ENCODE measurements at places on chromosomes 7 and 10.
A peak's percentile ranks its signal among the peaks of the same experiment; 100 is the strongest.

GRCh38 chr7:132709971-132710567 lies 133.8 kb upstream of the PLXNA4 start:
- DNase-seq, result no peak

DNA sequence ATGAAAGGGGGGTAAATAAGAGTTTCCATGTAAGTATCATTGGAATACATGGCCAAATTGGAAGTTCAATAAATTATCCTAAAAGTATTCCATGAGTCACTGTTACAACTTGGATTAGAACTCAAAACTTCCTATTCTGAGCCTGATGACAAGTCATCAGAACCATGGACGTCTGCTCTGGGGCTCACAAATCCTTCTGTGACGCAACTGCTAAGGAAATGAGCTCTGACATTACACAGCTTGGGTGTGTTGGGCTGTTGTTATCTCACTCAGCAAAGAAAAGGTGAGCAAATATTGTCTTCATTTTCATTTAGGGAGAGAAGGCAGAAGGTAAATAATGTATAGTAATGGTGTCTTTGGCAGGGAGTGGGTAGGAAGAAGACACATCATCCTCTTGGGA lies 214.8 kb upstream of the ADO start:
- no peak for DNase-seq

DNA sequence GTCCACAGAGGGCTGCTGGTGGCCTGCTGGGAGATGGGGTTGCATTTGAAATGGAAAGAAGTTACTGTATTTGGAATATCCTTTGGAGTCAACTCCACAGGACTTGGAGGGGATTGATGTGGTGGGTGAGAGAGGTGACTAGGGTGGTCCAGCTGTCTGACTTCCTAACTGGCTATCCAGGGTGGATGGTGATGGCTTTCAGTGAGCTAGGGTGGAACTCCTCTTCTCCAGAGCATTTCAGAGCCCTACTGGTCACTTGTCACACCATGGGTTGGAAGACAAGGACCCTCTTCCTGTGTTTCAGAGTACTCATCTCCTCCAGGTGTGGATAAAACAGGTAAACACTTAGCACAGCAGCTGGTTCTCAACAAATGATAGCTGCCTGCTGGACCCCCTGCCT lies 3.3 kb upstream of the ADAMTS14 start:
- DNase-seq, result no peak

DNA sequence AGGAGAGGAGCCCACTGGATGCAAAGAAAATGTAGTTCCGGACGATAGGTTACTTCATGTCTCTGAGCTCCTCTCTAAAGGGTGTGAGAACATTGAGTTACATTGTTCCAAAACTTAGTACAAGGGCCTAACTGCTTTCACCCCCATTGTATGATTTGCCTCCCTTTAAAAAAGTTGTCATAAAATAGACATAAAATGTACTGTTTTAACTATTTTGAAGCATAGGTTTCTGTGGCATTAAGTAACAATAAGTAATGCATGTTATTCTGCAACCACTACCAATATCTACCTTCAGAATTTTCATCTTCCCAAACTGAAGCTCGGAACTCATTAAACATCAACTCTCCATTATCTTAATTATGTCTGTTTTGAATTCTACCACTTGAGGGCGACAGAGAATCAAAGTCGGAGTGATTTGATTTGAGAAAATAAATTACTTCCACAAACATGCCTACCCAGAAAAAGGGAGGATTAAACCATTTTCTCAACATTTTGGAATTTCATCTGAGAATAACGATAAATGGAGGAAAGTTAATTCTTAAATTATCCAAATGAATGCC lies 2.7 kb downstream of the IGFBP1 start:
- peak; percentile 51 for DNase-seq

DNA sequence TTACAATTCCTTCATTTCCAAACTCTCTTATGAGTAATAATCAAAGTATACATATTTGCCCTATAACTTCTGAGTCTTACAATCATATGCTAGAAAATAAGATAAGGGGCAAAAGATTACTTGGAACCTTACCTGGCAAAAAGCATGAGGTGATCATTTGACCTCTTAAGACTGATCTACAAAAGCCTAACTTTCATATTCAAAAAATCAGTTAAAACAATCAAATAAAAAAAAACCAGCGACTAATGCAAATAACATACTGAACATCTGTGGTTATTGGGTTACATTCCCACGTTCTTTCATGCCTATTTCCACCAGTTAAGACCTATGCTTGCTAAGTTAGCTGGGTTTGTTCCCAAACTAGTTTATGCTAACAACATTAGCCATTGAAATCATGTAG lies 187.6 kb downstream of the RNF133 start:
- DNase-seq, result no peak

DNA sequence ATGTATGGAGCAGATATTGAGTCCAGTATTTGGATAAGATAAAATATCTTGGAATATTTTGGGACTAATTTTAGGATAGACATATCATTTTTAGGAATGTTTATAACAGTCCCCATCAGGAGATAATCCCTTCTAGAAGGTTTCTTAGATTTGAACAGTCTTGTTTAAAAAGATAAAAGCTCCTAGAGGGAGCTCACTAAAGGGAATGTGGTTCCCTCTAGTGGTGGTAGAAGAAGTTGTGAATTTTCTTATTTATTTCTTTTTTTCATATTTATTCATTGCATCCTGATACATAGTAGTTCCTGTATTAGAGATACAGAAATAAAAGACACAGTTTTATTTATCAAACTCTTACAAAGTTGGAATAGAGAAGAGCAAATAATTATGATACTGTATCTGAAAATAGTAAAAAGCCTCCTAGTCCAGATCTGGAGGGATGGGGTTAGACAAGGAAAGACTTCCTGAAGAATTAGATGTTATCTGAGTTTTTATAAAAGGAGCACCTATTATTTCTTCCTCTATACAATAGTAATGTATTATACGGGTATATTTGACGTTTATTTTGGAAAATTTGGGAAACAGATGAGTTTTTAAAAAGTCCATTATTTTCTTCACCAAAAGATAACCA lies 24.5 kb upstream of the KLF14 start:
- peak; percentile 69 for DNase-seq

DNA sequence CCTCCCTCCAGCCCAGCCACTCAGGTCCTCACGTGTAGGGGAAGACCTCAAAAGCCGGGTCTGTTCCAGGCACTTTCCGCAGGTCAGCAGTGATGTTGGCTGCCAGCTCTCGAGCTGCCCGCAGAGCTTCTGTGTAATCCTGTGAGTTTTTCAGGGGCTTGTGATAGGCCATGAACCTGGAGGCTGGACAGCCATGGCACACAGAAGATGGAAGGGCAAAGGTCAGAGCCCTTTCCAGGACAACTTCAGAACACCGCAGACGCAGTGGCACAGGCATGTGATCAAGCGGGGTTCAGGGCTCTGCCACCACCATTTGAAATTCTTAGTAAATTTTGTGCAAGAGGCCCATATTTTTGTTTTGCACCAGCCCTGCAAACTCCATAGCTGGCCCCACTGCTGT lies 24.0 kb downstream of the NPC1L1 start:
- DNase-seq, result no peak

- peak; percentile 13 for DNase-seq
Measured at GRCh38 chr10:28533186-28533564, 257 bp downstream of the WAC start.

DNA sequence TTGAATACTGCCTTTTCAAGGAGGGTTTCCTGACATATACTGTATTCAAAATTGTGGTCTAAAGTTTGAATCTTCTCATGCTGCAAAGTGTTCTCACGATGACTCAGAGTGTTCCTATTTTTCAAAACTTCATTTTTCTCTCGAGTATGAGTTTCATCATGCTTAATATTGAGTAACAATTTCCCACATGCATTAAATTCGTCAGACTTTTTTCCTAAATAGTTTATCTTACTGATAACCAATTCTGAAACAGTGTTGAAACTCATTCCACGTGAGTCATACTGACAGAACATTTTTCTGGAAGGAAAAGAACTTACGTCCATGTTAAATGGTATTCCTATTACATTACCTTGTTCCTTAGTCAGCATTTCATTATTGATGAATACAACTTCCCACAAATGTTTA lies 44.1 kb downstream of the ZNF33B start:
- no peak for DNase-seq

DNA sequence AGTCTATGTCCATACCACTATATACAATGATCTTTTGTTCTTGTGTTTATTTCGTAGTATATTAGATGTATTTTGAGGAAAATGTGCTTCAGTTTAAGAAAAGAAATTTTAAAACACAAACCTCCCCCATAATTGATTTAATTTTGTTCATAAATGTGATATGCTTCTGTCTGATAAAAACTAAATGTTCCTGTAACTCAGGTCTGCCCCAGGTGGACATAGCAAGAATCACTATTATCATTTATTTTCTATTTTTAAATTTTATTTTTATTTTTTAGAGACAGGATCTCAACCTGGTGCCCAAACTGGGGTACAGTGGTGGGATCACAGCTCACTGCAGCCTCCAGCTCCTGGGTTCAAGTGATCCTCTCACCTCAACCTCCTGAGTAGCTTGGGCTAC lies 43.2 kb downstream of the BEND7 start:
- DNase-seq, result no peak

GRCh38 chr10:113303544-113304146 lies 249.2 kb upstream of the HABP2 start:
- no peak for DNase-seq

- DNase-seq, result no peak
Measured at GRCh38 chr7:50838675-50839377, 56.1 kb upstream of the GRB10 start.

- DNase-seq, result peak; percentile 27
Measured at GRCh38 chr7:136039577-136040345, 62.6 kb upstream of the MTPN start.

GRCh38 chr7:136228171-136228570 lies 251.0 kb upstream of the MTPN start:
- DNase-seq, result peak; percentile 85

DNA sequence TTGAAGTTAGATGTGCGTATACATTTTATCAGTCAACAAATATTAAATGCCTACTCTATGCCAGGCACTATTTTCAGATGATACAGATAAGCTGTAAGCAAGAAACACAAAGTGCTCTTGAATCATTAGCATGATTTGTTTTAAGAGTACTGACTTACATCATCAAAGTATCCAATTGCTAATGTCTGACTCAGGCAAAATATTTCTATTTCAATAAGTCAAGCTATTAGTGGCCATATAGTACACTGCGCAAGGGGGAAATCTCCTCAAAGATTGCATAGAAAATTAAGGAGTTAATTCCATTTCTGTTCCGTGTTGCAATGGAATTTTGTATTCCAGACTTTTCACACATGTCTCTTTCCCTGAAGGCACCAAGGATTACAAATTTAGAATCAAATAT lies 46.1 kb upstream of the DNAJC1 start:
- DNase-seq, result no peak

GRCh38 chr10:43922335-43923280 lies 273.9 kb upstream of the ZNF32 start:
- no peak for DNase-seq

DNA sequence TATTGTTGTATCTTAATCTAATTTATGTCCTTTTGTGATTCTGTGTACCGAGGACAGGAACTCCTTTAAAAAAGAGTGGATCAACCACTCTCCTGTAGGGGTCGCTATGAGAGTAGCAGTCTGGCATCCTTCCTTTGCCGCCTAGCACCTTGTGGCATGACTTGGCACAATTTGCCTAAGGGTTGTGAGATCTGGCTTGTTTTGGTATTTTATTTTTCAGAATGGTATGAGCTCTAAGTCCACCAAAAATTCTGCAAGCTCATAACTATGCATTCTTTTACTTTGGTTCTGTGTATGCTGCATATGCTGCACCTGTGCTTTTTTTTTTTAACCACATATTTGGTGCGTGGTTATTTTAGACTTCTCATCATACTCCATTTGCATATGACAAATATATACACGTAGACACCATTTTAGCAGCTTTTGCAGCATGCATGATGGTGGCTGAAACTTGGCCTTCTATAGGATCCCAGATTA lies 112.8 kb downstream of the CDK14 start:
- DNase-seq, result no peak

- DNase-seq, result peak; percentile 12
Measured at GRCh38 chr10:137031-137430, 1.8 kb downstream of the ZMYND11 start.

GRCh38 chr7:34163956-34164355 lies 258.6 kb downstream of the BMPER start:
- no peak for DNase-seq

- no peak for DNase-seq
Measured at GRCh38 chr10:44118500-44118899, 266.4 kb downstream of the CXCL12 start.

DNA sequence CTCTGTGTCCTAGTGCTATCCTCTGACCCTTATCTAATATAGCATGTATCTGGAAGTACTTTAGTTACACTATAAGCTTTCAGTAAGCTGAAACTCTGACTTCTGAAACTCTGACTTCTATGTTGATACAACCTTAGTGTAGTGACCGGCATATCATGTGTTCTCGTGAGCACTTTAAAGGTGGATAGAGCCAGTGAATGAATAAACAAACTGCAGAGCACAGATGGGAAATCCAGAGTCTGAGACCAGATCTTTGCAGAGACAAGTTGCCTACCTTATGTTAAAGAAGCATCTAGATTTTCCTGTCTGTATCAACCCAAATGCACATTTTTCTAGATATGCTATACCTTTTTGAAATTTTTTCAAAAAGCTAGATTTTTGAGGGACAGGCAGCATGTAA lies 3.5 kb downstream of the ACTA2 start:
- DNase-seq, result no peak

GRCh38 chr10:43221419-43222209 lies 45.3 kb downstream of the RASGEF1A start:
- DNase-seq, result no peak

DNA sequence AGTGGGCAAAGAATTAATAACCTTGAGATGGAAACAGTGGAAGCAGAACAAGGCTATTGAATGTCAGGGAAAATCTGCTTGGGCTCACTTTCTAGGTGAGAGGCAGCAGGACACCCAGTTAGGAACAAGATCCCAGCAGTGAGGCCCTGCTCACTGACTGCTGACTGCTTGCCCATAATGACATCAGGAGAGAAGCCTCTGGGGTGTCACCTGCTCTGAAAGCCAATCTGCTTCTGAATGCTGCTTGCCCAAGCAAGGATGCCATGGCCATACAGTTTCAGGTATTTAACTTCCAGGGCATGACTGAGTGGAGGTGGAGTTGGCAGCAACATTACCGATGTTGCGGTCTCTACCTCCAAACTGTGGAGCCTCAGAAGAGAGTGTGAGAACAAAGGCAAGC lies 11.7 kb upstream of the WAPL start:
- DNase-seq, result no peak

GRCh38 chr7:156668130-156668741 lies 27.7 kb downstream of the RNF32 start:
- DNase-seq, result no peak
